ENCODE measurements at places on chromosomes 7 and 10. TPM values are rescaled to one million over a fixed set of nuclear protein-coding genes. Genes with fewer than 3 reads are reported as not detected.

AGMO gene
- not detected for total RNA-seq

DNA sequence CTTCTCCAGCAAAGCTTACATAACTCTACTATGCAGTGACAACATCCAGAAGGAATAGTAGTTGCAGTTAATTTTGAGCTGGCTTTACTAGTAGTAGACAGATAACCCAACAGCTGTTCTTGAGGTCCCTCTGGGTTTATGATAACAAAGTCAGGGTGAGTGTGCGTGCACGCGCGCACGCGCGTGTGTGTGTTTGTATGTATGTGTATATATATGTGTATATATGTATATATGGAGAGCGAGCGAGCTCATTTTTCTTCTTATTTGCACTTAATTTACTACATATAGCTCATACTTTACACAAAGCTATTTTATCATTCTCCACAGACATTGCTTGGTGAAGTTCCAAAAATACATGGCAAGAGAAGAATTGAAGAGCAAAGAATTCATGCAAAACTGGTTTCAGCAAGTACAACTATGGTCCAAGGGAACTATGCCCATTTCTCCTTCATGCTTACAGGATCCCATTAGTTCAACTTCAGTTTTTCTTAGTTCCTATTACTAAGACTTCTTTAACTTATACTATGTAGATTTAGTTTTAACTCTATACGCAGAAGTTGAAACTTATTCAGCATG lies 105.9 kb upstream of the TMEM168 start:
- DNase-seq: no peak

DNA sequence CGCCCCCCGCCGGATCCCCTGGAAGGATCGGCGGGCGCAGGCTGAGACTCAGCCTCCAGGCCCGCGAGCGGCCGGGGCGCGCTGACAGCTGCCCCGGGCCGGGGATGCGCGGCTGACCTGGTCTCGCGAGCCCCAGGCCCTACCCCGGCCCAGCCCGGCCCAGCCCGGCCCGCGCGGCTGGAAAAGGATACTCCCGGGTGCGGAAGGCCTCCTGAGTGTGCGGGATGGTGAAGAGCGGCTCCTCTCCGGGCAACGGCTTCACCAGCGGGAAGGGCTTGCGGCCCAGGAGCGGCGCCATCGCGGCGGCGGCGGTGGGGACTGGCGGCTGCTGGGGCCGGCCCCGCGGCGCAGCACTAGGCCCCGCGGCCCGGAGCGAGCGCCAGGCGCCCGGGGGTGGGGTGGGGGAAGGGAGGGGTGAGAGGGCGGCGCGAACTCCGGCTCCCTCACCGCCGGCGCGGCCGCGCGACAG lies 423 bp downstream of the BAZ1B start:
- peak; percentile 57 for DNase-seq

DNA sequence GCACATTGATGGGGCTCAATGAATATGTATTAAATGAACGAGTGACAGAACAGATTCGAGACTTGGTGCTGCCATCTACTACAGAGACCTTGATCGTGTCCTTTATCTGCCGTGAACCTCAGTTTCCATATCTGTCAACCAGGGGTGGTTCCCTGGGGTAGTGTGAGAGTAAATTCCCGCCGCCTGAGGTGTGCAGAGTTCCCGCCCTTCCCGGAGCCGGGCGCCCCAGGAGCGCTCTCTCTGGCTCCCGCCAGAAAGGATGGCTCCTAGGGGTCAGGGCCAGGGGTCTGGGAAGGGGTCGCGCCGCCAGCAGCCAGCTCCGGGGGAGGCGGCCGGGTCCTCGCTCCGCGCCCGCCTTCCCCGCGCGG lies 333 bp upstream of the PLCE1 start:
- DNase-seq: no peak

DNA sequence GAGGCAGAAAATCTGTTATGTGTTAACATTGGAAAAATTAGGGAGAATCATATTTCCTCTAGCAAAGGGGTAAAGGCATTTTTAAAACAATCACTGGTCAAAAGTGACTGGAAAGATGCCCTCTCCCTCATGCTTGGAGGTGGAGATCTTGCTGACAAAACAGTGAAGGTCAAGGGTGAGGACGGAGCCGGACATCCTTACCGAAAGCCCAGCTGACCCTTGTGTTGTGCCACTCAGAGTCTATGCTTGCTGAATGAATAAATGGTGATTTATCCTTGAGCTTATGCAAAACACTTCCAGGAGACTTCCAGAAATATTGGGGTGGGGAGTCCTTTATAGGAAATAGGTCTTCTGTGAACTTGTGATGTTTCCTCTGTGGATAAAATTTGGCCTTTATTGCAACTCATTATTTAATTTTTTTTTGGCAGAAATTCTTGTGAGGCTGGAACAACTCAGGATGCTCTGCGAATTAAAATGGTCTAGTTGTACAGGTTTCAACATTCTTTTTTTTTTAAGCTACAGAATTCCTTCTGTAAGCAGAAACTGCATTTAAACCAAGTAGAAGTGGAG lies 28.3 kb upstream of the ELMO1 start:
- no peak for DNase-seq

PARG gene
- total RNA-seq: 23.1 TPM
